IMR-90 (cell line): ENCODE measurements at places on chromosomes 2 and 18. TPM values are rescaled to one million over a fixed set of nuclear protein-coding genes. Genes with fewer than 3 reads are reported as not detected.

The CRYBA2 gene
- total RNA-seq: not detected in 2 replicates

DNA sequence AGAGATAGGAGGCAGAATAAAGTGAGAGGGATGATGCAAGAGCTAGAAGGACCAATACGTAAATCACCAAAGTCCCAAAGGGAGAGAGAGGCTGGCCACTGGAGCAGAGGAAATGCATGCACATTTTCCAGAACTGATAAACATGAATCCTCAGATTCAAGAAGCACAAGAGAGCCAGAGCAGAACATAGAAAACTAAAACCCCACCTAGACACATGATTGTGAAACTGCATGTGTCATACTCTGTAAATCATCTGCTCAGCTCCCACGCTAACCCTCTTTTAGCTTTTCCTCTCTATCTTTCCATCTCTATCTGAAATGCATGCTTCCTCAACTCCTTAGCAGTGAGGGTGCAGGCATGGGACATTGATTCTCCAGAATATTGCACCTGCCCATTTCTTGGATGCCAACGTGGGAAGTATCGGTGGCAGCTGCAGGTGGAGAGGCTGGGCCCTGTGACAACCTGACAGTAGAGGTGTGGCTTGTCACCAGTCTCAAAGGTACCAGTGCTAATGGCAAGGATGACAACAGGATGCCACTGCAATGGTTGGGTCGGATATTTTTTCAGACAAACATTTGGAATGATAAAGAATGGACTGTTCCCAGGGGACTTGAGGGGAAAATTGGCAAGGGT is 89.3 kb upstream of the OTOS start:
- peak; percentile 56 for DNase-seq

GRCh38 chr18:65934874-65935273 is 184.1 kb downstream of the CDH7 start:
- no peak for DNase-seq

DNA sequence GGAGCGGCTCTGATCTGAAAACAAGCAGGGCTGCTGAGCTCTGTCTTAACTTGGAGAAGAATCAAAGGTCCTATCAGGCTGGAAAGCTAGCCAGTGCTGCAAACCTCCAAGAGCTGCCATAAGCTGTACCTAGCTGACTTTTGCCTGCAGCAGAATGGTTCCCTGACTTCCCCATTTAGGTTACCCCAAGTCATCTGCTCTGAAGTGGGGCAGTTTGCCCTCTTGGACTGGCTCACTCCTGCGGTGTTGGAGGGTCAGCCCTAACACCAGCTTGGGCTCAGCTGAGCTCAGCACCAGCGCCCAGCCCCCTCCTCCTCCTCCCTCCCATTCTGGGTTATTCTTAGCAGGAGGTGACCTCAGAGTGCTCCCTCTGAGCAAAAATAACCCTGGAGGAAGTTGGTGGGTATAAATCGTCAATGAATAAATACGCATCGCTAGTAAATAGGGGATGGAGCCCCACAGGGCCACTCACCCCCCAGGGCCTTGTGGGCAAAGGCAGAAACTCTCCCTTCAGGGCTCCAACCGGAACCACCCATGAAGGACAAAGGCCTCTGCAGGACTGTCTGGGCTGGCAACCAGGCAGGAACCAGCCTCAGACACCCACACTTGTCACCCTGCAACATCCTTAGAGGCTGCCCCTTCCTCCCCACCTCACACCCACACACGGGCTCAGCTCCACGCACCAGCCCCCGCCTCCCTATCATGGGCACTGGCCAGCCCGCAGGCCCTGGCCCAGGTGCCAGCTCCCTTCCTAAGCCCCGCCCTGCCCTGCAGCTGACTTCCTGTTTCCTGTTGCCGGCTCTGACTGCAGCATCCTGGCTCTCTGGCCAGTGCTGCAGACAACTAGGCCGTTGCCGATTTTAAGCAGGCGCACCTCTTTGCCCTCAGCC is 46.9 kb downstream of the DNMT3A start:
- DNase-seq: peak; percentile 24

GRCh38 chr18:48609820-48610815 is 71.3 kb downstream of the CTIF start:
- DNase-seq: no peak

- peak; percentile 24 for DNase-seq
Observed at GRCh38 chr2:214005337-214005736, 405.5 kb upstream of the VWC2L start.

The MOCOS gene
- 1.9 and 2.2 TPM in 2 replicates for total RNA-seq

The LRRC30 gene
- not detected in 2 replicates for total RNA-seq

DNA sequence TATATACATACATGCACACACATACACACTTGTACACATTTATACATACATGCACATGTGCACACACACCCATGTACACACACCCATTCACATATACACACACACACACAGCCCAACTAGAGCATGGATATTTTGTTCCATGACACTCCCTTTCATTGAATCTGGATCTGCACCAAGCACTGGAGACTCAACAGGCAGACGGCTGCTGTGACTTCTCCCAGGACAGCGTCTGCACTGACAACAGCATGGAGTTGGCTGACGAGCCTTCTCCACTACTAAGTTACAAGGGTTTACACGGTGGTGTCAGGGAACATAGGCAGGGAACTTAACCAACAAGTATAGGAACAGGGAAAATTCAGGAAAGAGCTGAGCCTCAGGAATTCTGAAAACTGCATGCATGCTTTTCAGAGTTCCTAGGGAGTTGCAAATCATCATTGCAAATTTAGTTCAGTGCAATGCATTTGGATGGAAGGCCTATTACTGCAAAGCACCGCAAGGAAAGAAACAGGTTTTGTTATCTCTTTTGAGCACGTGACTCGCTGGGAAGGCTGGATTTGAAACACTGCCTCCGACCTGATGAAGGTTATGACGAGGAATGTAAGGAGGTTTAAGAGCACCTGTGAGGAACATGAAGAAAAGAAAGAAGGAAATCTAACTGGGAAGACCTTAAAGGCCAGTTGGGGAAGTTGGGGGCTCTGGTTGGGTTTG is 35.9 kb downstream of the TMEM18 start:
- DNase-seq: no peak

DNA sequence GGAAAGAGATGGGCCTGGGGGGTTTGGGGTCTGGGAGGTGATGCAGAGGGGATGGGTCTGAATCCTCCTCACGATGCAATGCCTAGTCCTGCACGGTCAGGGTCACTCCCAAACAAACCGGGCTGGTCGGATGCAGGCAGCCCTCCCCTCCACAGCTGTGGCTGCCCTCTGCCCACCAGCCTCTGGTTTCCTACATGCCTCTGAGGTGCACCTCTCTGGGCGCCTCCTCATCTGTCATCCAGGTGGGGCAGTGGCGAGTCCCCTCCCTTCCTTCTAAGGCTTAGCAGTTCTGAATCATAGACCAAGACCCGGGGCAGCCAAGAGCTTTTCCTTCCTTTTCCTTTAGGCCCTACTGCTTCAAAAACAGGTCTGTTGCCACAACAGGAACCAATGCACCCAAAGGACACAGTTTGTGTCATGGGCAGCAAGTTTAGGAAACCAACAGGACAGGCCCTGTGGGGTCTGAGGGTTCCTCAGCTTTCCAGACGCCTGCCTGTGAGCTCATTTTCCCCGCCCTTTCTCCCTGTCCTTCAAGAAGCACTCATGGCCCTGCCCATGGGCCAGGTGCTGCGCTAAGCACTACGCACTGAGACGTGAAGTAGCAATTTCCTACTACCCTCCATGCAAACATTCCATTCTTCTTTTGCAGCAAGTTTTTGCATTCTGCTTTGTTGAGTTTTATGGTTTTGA is 6.5 kb upstream of the MAL start:
- no peak for DNase-seq
